ENCODE measurements at places on chromosomes 6 and 20.

DNA sequence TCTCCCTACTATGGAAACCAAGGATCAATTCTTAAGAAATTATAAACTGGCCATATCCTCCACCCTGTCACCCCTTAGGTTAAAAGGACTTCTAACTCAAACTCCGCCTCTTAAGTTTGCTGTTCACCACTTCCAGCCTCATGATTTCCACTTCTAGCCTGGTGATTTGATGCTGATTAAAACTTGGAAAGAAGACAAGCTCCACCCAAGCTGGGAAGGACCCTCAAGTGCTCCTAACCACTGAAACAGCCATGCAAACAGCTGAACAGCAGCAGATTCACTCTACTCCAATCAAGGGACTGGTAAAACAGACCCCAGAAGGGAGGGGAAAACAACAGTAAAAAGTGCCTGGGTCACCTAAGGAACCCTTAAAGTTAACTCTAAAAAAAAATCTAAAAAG lies 10.3 kb downstream of the LCA5 start:
- DNase-seq, result no peak

- no peak for DNase-seq
Observed at GRCh38 chr6:18347021-18347577, 40.1 kb upstream of the RNF144B start.

GRCh38 chr6:37516920-37517405 lies 17.3 kb upstream of the CCDC167 start:
- no peak for DNase-seq

- peak; percentile 74 for DNase-seq
Observed at GRCh38 chr6:111663692-111664564, 58.2 kb upstream of the TRAF3IP2 start.

DNA sequence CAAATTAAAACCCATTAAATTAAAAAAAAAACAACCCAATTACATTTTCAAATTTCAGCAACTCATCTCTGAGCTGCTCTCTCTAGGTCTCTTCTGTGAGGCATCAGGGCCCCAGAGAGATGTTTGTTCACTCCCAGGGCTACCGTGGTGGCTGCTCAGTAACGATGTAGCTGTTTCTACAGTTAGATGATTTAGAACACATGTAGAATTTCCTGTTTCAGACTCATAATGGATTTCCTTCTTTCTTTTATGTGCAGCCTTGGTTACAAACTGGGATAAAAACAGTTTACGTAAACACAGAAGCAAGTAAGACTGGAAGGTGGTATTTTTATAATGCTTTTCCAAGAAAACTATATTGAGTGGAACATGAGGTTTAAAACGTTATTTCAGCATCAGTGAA lies 116.1 kb upstream of the CCN2 start:
- DNase-seq, result no peak

DNA sequence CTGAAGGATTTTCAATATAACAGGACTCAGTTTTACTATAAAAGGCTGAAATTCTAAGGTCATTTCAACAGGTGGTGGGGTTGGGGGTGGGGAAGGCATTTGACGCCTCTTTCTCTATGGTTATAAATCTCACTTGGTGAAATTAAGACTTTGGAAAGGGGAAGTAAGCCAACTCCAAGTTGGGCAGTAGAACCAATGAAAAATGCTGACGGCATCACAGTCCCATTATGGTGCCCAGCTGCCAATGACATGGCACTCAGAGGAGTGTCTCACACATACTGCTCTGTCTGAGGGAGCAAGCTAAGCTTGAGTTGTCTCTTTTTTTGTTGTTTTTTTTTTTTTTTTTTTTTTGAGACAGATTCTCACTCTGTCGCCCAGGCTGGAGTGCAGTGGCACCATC lies 4.7 kb downstream of the SLC16A10 start:
- DNase-seq, result no peak

GRCh38 chr20:40636486-40636885 lies 52.5 kb downstream of the MAFB start:
- no peak for DNase-seq

DNA sequence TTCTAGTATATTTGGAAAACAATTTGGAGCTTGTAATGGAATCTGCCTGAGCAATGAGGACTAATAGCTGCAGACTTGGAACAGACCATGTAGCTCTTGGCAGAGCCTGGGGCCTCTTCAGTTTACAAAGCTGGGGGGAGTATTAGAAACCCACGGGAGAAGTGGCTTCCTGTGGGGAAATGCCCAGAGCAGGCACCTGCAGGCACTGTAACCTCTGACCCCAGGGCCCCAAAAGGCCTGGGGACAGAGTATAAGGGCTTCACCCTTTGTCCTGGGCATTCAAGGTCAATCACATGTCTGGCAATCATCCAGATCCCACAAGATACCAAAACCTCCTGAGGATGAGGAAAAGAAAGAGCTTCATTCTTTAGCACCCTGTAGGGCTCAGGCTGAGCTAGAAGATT lies 19.4 kb downstream of the PKIG start:
- peak; percentile 78 for DNase-seq

DNA sequence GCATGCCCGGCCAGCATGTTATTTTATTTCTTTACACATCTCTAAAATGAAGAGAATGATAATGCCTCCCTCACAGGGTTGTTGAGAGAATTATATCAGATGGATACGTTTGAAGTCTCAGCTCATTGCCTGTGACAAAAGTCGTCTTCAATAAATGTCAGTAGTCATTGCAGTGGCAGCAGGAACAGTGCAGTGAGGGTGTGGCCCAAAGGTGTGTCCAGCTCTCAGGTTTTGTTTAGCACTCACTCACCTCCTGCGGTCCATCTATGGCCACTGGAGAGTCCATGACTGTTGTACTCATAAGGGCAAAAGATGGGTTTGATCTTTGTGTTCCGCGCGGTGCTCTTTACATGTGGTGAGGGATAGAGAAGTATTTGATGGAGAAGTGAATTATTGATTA lies 77.2 kb upstream of the TIAM2 start:
- no peak for DNase-seq

DNA sequence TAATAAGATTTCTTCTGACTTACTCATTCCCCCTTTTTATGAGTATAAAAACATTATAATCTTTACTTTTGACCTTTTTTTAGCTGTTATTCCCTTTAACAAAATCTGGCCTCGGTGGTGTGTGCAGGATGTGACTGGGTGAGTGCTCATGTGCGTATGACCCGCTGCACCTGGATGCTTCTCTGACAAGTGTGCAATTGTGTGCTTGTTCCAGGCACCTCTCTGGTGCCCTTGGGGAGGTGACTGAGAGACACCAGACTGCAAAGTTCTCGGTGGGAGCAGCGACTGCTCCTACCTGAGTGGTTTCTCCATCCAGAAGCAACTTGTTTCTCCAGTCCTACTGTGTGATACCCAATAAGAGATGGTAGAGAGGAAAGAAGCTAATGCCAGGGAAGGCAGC lies 65.0 kb downstream of the ISM1 start:
- DNase-seq, result no peak

- DNase-seq, result no peak
Observed at GRCh38 chr6:22444330-22444729, 125.0 kb upstream of the HDGFL1 start.

GRCh38 chr20:6012179-6012578 lies 41.7 kb downstream of the LRRN4 start:
- no peak for DNase-seq

- no peak for DNase-seq
Observed at GRCh38 chr6:42429042-42429585, 22.6 kb downstream of the TRERF1 start.

GRCh38 chr6:42269974-42270510 lies 52.4 kb upstream of the MRPS10 start:
- no peak for DNase-seq

GRCh38 chr6:31293343-31293742 lies 21.5 kb upstream of the HLA-C start:
- DNase-seq, result no peak

DNA sequence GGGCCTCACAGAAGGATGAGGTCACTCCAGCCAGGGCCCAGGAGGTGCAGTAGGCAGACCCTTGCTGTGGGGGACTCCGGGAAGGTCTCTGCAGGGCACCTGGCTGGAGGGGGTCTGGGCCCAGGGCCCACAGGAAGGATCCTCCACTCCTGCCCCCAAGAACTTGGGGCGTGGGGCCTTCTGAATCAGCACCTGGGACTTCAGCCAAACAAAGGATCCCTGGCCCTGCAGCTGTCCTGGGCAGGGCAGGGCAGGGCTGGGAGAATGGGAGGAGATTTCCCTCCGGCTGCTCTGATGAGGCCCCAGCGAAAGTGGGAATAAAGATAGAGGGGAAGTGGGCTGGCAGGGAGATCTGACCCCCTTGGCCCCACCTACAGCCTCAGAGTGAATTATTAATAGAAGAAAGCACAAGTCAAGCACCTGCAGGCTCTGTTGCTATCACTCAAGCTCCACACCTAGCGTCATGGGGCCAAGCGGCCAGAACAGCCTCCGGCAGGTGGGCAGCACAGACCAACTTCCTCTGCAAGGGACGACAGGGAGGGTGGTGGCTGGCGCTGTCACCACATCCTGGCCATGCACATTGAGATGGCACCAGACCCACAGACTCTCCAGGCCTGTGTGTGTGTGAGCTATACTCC lies 61.6 kb upstream of the MRPS10 start:
- DNase-seq, result no peak

DNA sequence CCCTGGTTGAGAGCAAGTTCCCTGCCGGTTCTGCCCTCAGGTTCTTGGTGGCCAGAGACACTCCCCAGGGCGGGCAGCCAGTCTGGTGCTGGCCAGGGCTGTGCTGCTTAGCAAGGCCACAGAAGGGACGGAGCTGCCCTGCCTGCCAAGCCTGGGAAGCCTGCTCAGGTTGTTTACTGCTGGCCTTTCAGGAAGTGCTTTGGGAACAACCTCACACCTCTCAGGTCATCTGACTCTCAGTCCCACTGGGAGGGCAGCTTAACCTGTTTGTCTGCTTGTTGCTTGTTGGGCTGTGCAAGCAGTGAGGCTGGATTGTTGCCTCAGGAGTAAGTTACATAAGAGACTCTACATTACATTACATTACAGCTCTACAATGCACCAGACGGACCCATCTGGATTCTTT lies 75.8 kb upstream of the AFDN start:
- DNase-seq, result peak; percentile 72

GRCh38 chr6:156425359-156426020 lies 351.7 kb upstream of the ARID1B start:
- no peak for DNase-seq

- DNase-seq, result no peak
Observed at GRCh38 chr6:42923666-42924065, 5.6 kb upstream of the CNPY3 start.

DNA sequence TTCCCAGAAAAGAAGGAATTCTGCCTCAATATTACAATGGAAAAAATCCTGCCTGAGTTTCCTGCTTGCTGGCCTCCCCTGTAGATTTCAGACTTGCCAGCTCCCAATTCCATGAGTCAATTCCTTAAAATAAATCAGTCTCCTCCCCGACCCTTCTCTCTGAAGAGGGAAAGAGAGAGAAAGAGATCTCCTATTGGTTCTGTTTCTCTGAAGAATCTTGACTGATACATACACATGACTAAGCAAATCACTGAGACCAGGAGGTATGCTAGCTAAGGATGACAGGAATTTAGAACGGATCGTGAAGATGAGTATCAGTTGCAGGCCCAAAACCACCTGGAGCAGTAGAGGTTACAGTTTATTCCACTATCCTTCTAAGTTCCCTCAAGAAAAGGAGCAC lies 11.3 kb upstream of the RBM24 start:
- DNase-seq, result no peak

DNA sequence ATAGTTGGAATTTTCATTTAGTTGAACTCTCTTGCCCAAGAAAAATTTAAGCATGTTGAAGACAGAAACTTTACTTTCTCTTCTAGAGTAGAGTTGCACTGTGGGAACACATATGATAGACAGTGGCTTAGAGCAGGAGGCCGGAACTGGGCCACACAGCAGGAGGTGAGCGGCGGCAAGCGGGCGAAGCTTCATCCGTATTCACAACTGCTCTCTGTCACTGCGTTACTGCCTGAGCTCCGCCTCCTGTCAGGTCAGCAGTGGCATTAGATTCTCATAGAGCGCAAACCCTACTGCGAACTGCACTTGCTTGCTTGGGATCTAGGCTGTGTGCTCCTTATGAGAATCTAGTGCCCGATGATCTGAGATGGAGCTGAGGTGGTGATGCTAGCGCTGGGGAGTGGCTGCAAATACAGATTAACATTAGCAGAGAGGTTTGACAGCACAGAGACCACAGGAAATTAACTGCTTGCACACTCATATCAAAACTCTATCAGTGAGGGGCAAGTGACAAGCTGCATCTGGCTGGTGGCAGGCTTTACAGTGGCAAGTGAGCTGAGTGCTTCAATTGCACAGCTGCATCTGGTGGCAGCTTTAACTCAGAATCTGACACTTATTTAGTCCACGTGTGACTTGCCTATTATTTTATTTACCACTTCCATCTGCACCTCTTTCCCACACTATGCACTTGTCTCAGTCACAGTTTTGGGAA lies 174.9 kb upstream of the C6orf118 start:
- DNase-seq, result no peak

GRCh38 chr20:16395366-16395765 lies 177.9 kb downstream of the KIF16B start:
- no peak for DNase-seq

Data from left ventricle myocardium inferior (tissue), 1 donor.